Hematopoietic multipotent progenitor cell treated with erythropoietin and hydrocortisone succinate and interleukin-3 and kit ligand, for 6 days (in vitro differentiated cells): ENCODE measurements at places on chromosomes 11 and 22.

DNA sequence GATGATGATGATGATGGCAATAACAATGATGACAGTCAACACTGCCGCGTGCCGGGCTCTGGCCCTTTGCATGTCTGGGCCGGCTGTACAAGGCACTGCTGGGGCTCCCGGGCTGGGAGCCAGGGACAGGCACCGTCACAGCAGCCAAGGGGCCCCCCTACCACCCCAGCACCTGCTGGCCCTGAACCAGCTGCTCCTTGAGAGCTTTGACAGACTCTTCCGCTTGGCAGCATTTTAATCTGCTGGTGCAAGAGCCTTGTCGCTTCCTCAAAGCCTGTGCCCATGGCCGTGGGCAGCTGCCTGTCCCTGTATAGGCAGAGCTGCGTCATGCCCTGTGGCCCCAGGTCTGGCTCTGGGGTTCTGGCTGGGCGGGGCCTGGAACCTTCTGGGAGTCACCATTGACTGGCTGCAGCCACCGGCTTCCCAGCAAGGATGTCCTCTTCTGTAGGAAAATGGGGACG is 12.9 kb upstream of the MUC6 start:
- peak; percentile 43 for DNase-seq

DNA sequence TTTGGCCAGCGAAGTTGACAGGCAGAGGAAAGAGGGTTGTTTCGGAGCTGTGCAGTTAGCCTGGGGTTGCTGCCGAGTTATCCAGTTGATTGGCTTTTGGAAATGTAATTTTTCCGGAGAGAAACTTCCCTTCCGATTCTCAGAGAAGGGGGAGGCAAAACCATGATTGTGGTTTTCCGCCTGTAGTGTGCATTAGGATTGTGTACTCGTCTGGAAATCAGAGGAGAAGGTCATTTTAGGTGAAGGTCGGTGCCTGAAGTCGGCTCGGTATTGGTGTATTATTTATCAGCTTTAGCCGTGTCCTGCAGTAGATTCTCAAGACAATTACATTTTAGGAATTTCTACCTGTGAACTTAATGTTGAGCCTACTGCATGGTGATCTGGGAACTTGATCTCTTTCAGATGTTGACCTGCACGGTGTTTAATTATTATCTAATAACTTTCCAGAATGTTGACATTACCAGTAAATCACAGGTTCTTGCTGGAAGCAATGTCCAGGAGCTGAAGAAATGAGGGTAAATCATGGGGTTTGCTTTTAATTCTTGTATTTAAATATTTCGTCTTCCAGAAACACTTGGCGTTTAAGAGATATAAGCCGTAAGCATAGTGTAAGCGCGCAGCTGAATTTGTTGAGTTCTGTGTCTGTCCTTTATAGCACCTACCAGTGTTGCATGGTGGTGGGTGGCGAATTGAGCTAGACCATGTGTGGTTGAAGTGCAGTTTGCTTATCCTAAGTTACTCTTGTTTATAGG is 1.3 kb downstream of the ARHGEF12 start:
- peak; percentile 37 for DNase-seq

- DNase-seq: no peak
Observed at GRCh38 chr11:109870297-109870696, 222.9 kb upstream of the ZC3H12C start.

- DNase-seq: no peak
Observed at GRCh38 chr11:22037505-22037904, 155.4 kb upstream of the ANO5 start.

DNA sequence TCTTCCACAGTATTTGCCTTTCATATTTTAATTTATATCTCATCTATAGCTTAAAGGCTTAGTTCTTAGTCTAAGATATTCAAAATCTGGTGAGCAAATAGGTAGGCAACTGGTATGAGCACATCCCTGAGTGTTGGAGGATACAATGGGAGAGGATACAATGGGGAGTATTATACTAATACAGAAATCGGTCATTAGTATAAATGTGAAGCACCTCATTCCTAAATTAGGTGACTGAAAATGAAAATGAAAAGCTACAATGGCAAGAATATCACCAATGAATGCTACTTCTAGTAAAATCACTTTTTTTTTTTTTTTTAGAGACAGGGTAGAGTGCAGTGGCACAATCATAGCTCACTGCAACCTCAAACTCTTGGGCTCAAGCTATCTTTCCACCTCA is 21.0 kb downstream of the ENTHD1 start:
- no peak for DNase-seq

DNA sequence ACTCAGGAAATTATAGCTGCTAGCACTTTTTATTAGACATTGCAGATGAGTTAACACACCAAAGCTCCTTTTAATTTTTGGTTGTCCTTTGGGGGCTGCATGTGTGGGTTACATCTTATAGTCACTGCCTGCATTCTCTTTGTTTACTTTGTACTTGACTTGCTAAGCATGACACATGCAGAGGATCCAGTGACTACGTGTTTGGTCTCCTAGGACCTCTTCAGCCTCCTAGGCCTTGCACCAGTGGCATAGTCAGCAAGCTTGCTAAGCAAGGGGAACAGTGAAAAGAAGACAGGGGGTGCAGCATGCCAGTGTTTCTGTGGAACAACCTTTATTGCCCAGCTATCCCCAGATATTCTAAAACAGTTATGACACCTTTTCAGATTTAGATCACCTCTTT is 108.2 kb downstream of the PAX6 start:
- DNase-seq: no peak

DNA sequence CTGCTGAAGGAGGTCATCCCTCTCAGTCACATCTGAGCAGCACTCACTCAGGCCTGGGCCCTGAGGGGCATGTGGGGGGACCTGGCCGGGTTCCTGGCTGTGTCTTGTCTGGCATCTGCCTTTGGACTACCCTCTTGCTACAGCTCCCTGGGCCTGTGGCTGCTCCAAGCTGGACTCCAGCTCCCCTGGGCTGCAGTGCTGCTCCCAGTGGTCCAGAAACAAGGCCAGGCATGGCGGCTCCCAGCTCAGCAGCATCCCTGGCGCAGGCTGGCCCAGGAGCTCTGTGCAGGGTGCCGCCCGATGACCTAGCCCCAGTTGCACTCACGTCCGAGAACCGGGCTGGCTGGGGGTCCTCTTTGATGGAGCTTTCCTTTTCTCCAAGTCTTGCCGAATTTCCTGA is 5.3 kb downstream of the CDPF1 start:
- DNase-seq: no peak

DNA sequence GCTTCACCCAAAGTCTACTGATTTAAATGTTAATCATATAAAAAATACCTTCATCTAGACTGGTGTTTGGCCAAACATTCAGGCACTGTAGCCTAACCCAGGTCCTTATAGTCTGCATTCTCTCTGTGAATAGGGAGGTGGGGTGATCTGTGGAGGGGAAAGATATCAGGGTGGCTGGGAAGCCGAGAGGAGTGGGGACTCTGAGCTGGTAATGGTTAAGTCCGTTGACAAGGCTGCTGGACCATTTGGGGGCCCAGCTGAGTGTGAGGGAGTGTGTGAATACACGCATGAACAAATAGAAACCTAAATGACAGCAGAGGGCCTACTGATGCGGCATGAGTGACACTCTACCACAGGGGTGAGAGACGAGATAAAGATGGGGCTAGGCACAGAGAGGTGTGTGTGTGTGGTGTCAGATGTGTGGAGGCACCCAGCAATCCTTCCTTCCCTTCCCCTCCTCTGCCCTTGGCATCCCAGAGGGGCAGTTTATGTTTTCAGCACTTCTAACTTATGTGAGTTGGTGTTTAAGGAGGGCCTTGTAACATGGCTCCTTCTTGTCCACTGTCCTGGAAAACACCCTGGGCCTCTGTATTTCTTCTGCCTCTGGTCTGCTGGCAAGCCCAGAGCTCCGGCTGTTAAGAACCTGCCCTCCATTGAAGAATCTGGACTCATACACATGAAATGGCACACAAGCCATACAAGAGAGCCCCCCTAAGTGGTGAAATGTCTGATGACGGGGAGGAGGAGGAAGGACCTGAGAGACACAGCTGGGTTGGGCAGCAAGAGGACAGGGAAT is 249.1 kb upstream of the TBCEL start:
- DNase-seq: no peak

DNA sequence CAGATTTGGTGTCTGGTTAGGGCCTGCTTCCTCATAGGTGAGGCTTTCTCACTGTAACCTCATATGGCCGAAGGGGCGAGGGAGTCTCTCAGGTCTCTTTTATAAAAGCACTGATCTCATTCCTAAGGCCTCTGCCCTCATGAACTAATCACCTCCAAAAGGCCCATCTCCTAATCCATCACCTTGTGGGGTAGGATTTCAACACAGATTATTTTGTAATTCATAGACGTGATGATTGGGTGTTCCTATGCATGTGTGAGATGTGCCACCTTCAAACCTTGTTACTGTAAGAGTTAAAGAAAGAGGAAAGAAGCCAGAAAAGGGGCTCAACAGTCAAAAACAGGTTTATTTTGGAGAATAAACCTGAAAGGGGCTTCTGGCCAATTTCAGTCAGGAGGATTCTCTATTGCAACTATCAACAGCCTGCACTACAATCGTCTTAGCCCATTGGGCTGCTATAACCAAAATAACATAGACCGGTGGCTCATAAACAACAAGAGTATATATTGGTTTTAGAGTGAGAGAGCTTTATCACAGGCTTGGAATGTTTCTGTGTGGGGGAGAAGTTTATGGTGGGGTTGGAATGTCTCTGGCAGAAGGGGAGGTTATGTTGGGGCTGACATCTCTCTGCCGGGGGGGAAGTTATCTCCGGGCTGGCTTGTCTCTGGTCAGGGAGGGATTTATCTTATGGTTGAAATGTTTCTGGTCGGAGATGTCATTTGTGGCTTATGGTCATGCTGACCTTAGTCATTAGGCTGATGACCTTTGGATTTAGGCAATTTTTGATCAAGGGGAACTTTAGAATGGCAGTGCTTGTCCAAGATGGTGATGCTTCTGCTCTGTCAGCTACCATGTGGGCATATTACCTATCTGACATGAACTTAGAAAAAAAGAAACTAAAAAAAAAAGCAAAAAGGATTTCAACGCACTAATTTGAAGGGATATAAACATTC is 35.1 kb downstream of the CSF2RB start:
- DNase-seq: no peak

DNA sequence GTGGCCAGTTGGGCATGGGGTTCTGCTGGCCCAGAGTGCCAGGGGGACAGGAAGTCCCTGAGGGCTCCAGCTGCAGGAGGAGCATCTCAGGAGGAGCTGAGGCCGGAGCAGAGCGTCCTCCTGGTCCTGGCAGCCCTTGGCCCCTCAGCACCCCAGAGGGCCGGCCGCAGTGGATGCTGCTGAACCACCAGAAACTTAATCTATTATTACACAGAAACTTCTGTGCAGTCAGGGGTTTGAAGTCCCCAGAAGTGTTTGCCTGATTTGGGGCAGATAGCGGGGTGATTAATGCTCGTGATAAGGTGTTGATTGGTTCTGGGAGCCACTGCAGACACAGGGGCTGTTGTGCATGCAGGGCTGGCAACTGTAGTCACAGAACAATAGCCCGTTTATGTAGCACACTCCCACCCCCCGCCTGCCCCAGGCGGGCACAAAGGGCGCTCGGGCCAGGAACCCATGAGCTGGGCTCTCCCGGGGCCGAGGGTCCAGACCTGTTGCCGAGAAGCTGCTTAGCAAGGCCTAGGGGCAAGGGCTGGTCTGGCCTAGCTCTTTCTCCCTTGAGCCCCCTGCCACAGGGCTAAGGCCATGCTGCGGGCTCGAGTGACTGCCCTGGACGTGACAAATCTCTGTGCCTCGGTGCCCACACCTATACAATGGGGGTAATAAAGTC is 29.0 kb upstream of the KCNQ1OT1 start:
- DNase-seq: no peak

DNA sequence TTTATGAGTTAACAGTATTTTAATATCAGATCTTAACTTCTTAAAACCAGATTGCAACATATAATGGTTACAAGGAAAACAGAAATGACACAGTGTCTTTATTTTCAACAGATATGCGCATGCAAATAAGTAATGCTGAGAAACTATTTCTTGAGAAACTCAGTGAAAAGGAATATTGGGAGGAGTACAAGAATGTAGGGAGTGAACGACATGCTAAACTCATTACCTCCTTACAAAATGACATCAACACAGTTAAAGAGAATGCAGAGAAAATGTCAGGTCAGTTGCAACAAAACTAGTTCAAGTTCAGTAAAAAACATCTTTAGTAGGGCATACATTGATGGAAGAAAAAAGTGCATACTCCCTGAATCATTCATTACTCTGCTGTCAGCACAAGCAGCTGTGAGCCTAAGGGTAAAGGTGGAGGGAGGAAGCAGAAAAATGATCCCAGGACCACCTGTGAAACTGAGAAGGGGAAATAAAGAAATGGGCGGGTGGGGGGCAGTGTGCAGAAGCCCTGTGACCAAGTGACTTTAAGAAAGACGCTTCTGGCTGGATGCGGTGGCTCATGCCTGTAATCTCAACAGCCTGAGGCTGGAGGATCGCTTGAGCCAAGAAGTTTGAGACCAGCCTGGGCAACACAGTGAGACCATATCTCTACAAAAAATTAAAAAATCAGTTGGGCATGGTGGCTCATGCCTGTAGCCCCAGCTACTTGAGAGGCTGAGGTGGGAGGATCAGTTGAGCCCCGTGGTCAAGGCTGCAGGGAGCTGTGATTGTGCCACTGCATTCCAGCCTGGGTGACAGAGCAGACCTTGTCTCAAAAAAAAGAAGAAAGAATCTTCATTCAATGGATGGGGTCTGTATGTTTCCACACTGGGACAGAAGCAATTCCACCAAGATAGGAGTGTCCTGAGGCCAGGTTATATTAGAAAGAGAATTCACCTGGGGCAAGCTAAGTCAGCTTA is 31.2 kb downstream of the CCDC83 start:
- no peak for DNase-seq

DNA sequence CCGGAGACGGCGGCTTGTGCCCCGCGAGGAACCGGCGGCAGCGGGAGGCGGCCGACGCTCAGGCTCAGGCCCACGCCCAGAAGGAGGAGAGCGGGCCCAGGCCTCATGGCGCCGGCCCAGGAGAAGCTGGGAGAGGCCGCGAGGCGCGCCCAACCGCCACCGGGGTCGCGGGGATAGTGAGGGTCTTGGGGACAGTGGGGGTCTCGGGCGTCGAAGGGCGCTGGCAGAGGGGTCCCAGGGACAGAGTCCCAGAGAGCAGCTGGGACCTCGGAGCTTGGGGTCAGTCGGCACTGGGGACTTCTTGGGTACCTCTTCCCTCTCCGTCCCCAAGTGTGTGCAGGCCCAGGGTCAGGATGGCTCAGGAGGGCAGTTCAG is at the start of gene PKDREJ:
Gene PKDREJ, minus strand, starts transcription at position 128 of the 375 bp plus-strand sequence. Its CDS starts 21 bp downstream, at position 107.
- no peak for DNase-seq

DNA sequence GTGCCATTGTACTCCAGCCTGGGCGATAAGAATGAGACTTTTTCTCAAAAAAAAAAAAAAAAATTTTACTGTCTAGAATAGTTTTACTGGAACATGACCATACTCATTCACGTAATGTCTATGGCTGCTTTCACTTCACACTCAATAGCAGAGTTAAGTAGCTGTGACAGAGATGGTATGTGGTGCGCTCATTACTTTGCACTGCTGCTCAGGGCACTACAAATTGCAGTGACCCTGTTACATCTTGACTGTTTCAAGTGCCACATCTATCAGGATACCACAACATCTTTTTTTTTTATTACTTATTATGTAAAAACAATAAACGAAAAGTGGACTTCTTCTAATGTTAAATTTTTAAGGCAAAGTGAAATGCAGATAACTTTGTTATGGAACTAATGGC is 110.3 kb downstream of the ARHGAP20 start:
- DNase-seq: no peak
